GM13977 (cell line): ENCODE measurements at places on chromosomes 12 and 14.

DNA sequence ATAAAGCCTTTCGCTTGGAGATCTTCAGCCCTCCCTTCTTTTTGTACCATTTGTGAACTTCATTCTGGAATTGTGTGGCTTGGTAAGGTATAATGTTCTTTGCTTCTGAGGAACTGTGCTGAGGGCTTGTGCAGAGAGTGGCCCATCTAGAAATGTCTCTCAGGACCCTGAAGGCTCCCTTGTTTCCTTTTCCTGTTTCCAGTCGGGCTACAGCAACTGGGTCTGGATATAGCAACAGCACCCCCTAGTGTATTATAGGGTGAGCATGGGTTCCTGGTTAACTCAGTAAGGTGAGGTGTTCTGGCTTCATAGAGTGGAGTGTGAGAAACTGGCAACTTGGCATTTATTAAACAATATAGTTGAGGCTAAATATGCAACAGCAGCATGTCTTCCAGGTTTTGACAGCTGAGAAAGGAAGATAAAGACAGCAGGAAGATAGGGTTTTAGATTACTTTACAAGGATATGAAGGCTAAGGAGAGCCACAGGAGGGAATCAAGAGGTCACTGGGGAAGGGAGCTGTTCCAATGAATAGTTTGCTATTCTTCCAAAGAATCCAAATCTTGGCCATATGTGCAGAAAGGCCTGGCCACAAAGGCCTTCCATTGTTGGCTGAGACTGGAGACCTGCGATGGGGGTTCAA, 49.1 kb upstream of the RNU6-8 start:
- DNase-seq: peak; percentile 59

- DNase-seq: no peak
These were observed 25.1 kb downstream of the SYNJ2BP start for GRCh38 chr14:70391493-70392391.

- DNase-seq: no peak
These were observed 127.4 kb upstream of the EGLN3 start for GRCh38 chr14:34078117-34078743.

- DNase-seq: no peak
These were observed 42.5 kb upstream of the PPM1H start for GRCh38 chr12:62977418-62977817.

DNA sequence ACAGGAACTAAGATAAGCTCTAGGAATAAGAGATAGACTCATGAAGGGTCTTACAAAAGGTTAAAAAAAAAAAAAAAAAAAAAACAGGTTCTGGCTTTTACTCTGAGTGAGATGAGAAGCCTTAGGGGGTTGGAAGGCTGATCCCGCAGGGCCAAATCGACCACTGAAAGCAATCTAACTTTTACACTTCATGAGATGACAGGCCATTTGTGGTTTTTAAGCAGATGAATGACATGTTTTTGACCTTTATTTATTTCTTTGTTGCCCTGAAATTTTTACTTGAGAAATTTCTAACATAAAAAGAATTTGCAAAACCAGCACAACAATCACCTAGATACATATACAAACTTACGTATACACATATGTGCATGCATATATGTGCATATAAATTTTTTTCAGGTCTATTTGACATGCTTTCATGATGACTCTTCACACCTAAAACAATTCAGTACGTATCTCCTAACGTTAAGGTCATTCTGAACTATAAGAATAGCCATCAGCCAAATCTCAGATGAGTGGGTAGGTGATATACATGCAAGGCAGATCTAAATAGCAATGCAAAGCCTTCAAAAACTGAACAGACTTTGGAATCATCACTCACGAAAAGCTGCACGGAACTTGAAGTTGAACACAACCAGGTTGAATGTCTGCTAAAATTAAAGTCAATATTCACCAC, 87.0 kb downstream of the R3HDM2 start:
- peak; percentile 49 for DNase-seq

DNA sequence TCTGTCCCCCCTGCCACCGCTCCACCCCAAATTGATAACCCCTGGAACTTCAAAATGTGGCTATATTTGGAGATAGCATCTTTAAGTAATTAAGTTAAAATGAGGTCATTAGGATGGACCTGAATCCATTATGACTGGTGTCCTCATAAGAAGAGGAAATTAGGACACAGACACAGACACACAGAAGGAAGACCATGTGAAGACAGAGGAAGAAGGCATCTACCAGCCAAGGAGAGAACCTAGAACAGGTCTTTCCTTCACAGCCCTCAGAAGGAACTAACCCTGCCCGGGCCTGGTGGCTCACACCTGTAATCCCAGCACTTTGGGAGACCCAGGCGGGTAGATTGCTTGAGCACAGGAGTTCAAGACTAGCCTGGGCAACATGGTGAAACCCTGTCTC, 3.6 kb upstream of the HRK start:
- no peak for DNase-seq

- no peak for DNase-seq
These were observed 88.8 kb downstream of the SLC25A21 start for GRCh38 chr14:37083599-37083998.

DNA sequence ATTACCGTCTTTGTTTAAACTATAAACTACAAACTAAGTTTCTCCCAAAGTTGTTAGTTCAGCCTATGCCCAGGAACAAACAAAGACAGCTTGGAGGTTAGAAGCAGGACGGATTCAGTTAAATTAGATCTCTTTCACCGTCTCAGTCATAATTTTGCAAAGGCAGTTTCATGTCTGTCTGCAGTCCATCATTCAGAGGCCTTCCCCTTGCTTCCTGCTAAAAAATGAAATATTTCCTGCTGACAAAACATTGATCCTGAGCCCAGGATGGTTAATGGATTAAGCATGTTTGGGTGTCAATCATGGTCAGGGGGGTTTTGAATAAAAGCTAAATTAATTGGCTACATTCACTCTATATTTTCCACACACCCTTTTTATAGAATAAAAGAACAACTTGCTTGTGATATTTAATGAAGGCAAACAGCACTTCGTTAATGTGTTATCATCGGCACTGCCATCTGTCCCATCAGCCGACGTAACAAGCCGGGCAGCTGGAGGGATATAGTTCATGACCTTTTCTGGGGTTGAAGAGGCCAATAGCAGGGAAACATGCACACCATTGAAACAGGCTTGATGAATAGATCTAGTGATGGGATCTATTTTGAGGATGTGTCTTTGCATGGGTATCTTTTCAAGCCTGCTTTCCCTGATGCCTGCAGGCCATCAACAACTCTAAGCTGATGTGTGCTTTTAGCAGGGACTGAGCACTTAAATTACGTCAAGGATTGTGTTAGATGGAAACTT, 521.3 kb upstream of the TMEM132C start:
- no peak for DNase-seq

- no peak for DNase-seq
These were observed 9.7 kb upstream of the IFI27 start for GRCh38 chr14:94100847-94101246.

DNA sequence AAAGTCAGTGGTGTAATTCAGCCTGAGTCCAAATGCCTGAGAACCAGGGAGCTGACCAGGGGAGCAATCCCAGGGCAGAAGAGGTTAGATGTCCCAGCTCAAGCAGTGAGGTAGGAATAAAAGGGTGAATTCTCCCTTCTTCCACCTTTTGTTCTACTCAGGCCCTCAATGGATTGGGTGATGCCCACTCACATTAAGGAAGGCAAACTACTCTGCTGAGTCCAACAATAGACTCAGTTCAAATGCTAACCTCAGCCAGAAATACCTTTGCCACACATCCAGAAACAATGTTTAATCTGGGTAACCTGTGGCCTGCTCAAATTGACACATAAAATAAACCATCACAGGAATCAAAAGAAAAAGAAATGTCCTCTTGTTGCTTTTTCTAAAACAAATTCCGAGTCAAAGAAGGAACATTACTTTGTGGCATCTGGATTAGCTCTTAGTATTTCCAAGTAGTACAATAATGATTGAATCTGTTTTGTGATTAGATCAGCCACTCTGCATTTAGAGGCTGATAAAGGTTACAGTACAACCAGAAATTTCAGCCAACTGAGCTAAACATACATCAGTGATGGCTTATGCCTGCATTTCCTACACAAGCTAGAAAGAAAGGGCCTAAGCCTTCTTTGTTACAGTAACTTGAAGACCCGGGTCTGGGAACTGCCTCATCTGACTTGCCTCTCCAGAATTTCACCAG, 43.6 kb upstream of the TRIM9 start:
- DNase-seq: no peak

- DNase-seq: no peak
These were observed 92.9 kb downstream of the PELI2 start for GRCh38 chr14:56211084-56211483.

GRCh38 chr12:64205542-64205941, 16.6 kb downstream of the KICS2 start:
- no peak for DNase-seq

DNA sequence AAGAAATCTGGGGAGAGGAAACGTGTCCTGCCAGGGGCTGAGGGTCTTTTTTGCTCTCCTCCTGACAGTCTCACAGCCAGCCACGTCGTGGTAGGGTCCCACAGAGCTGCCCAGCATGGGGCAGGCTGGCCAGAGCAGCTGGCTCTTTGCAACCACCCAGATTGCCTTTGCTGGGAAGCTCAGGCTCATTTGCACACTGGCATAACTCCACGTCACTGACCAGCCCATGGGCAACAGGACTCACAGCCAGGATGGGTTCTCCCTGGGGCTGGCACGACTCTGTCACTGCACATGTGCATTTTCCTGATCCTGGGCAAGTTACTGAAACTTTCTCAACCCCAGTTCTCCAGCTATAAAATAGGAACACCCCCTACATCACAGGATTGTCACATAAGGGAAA, 242.2 kb downstream of the DPF3 start:
- DNase-seq: no peak

- DNase-seq: no peak
These were observed 57.2 kb downstream of the ATF7 start for GRCh38 chr12:53568809-53569557.

- no peak for DNase-seq
These were observed 212.4 kb upstream of the FLRT2 start for GRCh38 chr14:85317491-85318021.

DNA sequence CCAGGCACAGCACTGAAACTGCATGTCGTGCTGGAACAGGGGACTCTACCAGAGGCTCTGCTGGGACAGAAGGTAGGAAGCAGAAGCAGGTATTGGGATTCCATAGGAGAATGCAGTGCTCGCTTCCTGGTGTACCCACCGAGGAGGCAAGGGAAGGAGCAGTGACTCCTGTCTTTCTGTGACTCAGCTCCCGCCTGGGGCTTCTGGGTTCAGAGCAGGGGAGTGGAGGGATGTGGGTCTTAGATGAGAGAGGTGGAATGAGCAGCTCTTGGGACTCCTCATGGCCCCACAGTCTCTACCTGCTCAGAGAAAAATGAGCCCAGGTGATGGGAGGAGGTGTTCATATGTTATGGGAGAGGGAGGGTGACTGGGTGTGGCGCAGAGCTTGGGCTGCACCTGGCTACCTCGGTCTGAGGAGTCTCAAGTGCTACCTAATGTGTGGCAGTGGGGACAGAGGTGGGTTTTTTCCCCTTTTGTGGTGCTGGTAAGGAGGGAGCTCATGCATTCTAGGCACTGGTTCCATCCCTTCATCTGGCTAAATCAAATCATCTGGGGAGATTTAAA, 26.3 kb downstream of the WNT5B start:
- no peak for DNase-seq

- DNase-seq: no peak
These were observed 133.5 kb downstream of the KTN1 start for GRCh38 chr14:55713486-55713885.

- DNase-seq: no peak
These were observed 451.8 kb downstream of the ADAMTS20 start for GRCh38 chr12:43100231-43100630.

DNA sequence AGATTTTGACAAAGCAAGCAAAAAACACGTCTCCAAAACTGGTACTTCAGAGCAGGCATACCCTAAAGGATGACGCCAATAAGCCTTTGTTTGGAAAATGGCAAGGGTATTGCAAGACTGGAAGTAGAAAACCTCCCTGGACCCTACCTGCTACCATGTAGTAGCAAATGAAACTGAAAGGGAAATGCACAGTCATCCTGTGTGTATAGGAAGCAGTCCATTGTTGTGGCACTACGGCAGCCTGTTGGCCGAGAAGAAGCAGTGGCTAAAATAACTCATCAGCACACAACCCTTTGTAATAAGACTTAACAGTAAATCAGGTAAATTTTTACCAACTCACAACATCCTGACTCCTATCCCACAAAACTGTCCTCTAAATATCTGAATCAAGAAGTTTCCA, 386.4 kb downstream of the RGS6 start:
- no peak for DNase-seq

GRCh38 chr14:103871596-103872480, 24.5 kb upstream of the PPP1R13B start:
- DNase-seq: peak; percentile 96

- no peak for DNase-seq
These were observed 318.5 kb downstream of the KCNC2 start for GRCh38 chr12:74891083-74891668.

GRCh38 chr14:102853648-102854047, 68.8 kb upstream of the AMN start:
- DNase-seq: no peak

GRCh38 chr14:92647797-92648279, 100.6 kb downstream of the LGMN start:
- DNase-seq: no peak

DNA sequence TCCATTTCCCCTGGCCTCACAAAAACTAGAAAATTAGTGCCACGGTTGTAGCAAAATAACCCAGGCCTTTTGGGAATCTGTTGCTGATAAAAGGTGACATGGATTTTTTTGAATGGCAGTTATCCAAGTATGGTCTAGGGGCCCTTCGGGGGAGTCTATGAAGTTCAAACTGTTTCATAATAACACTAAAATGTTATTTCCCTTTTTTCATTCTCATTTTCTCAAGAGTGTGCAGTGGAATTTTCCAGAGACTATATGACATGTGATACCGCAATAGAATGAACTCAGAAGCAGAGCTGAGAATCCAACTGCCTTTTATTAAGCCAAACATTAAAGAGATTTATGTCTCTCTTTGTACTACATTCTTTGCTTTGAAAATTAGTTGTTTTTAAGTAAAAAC, 26.9 kb downstream of the GSTZ1 start:
- no peak for DNase-seq

DNA sequence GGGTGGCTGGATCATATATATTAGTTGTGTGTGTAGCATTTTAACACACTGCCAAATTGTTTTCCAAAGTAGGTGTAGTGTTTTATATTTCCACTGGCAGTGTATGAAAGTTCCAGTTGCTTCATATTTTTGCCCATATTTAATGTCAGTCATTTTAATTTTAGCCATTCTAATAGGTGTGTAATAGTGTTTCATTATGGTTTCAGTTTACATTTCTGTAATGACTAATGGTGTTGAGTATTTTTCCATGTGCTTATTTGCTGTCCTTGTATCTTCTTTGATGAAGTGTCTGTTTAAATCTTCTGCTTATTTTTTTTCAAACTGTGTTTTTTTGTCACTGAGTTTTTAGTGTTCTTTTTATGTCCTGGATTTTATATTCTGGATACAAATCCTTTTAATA, 8.7 kb downstream of the TBC1D15 start:
- no peak for DNase-seq

GRCh38 chr12:101407049-101407435, 530 bp downstream of the ARL1 start:
- peak; percentile 9 for DNase-seq

GRCh38 chr14:63413009-63413408, 94.3 kb upstream of the GPHB5 start:
- DNase-seq: no peak

GRCh38 chr12:42097971-42098370, 46.7 kb downstream of the GXYLT1 start:
- DNase-seq: peak; percentile 49

- DNase-seq: no peak
These were observed 105.9 kb upstream of the TTC7B start for GRCh38 chr14:90922141-90922540.
